ENCODE measurements at places on chromosomes 2 and 18.
A peak's percentile ranks its signal among the peaks of the same experiment; 100 is the strongest.

DNA sequence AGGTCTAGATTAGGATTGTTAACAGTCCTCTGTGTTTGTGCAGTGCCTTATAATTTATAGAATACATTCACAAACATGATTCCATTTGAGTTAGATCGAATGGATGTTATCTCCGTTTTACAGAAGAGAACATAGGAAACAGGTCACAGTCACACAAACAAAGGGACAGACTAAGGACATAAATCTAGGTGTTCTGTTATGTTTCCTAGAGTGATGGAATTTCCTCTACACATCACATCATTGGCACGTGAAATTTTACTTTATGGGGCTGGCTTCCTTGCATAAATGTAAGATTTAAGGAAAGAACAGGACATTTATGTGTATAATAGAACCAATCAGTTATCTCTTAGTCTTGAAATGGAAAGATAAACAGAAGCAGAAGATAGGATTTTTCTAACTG is 6.4 kb downstream of the TRIM54 start:
- no peak for DNase-seq

GRCh38 chr18:25093141-25093540 is 258.8 kb downstream of the ZNF521 start:
- DNase-seq = no peak

DNA sequence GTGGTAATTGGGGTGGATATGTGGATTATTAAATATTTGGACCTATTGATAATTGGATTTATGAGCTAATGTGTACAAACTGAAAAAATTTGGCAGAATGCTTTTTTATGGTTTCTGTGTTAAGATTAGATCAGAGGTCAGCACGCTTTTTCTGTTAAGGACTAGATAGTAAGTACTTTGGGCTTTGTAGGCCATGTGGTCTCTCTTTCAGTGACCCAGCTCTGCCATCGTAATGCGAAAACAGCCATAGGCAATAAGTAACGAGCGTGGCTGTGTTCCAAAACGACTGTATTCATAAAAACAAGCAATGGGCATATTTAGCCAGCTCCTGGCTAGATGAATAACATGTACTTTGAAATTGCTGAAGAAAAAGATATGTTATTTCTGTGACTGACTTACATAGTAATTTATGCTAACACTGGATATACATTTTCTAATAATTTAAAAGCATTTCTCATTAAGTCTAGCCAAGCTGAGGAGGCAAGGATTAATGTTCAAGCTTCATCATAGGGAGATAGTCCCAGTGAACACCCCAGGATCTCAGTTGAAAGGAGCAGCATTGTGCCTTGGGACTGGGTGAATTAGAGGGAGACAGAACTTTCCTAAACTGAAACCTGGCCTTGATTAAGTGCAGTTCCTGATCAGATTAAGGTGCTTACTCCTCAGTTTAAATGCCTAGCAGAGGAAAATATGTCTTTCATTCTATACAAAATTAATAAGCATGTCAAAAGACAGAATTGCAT is 20.0 kb downstream of the CCDC138 start:
- no peak for DNase-seq

- DNase-seq = no peak
Measured at GRCh38 chr18:50340078-50340477, 34.8 kb upstream of the SKA1 start.

DNA sequence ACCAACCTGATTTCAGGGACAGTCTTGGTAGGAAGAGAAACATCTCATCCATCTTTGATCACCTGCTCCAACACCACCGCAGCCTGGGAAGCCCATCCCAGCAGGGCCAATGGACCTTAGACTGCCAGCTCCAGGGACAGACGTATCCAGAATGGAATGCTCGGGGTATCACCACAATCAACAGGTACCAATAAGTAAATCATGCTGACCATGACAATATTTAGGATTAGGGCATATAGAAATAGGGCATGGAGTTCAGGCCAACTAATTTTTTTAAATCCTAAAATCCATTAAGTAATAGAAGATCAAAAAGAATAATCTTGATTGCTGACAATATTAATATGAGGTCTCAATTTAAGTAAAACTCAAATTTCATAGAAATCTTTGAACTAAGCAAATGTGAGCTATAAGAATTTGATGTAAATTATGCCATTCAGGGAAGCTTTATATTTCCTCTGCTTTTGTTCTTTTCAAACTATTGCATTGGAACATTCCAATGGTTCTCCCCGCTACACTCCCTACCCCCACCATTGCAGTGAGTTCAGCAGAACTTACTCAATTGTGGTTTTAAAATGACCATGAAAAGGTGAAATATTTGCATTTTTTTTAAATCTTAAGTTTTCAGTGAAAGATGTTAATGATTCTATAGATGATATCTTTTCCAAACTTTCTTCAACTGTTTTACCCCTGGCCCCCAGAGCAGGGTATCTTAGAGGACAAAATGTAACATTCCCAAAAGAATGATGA is 138.6 kb downstream of the DNER start:
- DNase-seq = no peak

GRCh38 chr18:44887227-44887631 is 206.5 kb downstream of the SETBP1 start:
- DNase-seq = peak; percentile 62
